Astrocyte (in vitro differentiated cells and primary cell): ENCODE measurements at places on chromosomes 4 and X. TPM values are rescaled to one million over a fixed set of nuclear protein-coding genes. Genes with fewer than 3 reads are reported as not detected.

GRCh38 chr4:110510277-110510676, 34.3 kb downstream of the ENPEP start:
- DNase-seq = no peak

DNA sequence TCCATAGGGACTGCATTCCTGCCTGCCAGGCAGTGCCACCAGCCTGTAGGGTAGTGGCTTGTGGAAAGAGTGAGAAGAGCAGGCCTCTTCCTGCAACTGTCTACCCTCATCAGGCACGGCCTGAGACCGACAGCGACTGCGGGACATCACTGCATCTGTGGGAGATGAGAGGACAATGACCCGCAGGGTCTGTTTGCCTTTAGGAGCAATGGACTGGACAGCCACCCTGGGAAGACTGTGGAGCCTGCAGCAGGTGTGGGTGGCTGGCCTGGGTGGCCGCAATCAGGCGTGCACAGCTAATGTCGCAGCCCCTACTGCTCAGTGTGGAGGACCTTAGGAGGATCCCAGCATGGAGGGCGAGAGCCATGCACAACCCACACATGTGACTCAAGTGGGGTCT, 227.9 kb downstream of the PTTG2 start:
- no peak for DNase-seq

DNA sequence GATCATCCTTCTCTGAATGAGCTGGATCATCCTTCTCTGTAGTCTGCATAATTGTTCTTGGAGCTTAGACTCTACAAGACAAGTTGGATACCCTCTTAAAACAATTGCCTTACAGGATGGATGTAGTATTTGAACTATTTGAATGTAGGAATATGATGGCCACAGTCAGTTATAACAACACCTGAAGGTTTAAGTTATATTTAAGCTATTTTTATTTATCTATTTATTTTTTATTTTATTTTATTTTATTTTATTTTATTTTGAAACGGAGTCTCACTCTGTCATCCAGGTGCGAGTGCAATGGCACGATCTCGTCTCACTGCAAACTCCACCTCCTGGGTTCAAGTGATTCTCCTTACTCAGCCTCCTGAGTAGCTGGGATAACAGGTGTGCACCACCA, 149.9 kb upstream of the SLIT2 start:
- no peak for DNase-seq

DNA sequence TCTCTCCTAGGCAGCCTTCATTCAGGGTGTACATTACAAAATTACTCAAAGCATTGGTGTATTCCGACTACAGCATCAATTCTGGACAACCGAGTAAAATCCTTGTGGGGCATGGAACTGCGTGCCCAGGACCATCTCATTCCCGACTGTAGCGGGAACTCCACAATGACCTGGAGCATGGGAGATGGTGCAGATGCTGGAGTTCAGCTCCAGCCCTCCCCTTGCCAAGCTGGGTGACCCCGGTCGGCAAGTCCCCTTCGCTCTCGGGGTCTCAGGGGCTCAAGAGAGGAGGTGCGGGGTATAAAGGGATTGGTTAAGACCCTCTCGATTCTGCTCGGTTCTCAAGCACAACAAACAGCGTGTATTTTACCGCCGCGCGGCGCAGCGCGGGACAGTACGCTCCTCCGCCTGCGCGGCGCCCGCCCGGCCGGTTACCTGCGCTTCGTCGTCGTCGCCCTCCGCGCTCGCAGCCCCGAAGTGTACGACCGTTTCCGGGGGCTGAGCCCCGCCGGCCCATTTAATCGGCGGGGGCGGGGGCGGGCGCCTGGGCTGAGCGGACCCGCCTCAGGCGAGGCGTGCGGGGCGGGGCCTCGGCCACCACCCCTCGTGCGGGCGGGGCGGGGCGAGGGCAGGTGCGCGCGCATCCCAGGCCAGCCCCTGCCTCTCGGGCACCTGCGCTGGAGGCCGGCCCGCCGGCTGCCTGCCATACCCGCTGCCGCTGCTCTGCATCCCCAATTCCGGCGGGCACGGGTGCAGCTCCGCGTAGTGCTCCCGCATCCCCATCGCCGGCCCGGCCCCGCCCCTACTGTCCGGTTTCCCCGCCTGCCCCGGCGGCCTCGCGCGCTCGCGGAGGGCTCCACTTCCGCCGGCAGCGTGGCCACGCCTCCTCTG, at the start of gene G6PD:
Gene G6PD (minus strand): TSS at position 493 of the 891 bp plus-strand sequence. CDS start 691 bp downstream, outside the sequence.
- DNase-seq = no peak

- DNase-seq = no peak
Measured at GRCh38 chrX:119539872-119540271, 25.3 kb downstream of the STEEP1 start.

DNA sequence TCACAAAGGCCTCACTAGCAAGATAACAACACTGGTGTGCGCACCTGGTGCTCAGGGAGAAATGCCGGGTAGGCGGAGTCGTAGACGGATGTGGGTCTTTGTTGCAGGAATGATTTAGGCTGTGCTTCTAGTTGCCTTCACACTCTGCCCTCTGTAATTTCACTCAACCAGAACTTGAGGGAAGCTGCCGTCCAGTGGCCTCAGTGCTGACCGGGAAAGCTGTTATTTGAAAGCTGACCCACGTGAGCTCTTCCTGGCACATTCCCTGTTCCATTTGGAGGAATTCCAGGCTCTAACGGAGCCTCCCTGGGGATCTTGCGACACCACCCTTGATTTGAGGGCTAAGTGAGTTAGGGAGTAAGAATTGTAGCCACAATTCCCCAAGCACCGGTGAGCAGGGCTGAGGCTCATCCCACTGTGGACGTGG, 15.9 kb downstream of the SH3TC1 start:
- peak; percentile 63 for DNase-seq

GRCh38 chr4:37561803-37562207, 124.4 kb downstream of the RELL1 start:
- peak; percentile 91 for DNase-seq

GRCh38 chr4:149555146-149555545, 260.5 kb downstream of the IQCM start:
- peak; percentile 67 for DNase-seq

GRCh38 chrX:31508338-31508737, 436.5 kb upstream of the FTHL17 start:
- peak; percentile 75 for DNase-seq

- no peak for DNase-seq
Measured at GRCh38 chr4:156901871-156902270, 69.7 kb downstream of the PDGFC start.

GRCh38 chrX:32525234-32525633, 686.1 kb downstream of the DMD start:
- DNase-seq = no peak

DNA sequence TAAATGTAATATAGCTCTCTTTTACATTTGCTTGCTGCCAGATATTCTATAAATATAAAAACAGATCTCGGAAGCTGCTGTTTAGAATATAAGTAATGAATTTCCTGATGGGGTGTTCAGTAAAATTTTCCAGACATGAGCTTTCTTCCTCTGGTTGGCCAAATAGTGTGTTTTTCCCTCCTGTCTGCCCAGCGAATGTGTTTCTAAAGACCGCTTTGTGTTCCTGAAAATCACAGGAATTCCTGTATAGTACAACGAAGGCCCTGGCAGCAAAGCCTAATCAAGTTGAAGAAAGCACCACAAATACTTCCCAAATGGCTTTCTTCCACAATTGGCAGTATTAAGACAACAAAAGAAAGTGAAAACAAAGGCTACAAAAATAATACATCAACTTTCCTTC, 494.1 kb downstream of the INPP4B start:
- DNase-seq = no peak

GRCh38 chrX:28584025-28584424, 3.2 kb upstream of the IL1RAPL1 start:
- DNase-seq = no peak

DNA sequence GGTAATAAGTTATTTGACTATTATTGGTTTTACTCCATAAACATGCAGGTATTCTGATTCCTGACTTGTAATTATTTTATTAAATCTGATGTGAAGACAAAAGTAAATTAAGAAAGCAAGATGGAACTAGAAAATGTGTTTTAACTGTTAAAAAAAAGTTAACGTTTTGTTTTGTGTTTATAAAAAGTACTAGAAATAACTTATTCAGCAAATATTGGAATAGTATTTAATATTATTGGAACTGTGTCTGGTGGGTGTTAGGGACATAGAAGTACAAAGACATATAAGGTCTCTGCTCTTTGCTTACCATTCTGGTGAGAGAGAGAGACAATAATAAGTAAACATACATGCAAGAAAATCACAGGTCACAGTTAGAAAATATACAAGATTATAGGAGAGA, 15.7 kb downstream of the TIFA start:
- DNase-seq = no peak

GRCh38 chr4:147019091-147019490, 73.4 kb upstream of the TTC29 start:
- peak; percentile 20 for DNase-seq

GRCh38 chr4:76377911-76378310, 43.0 kb downstream of the CCDC158 start:
- DNase-seq = peak; percentile 58

- DNase-seq = peak; percentile 22
Measured at GRCh38 chrX:119229253-119229615, 6.9 kb upstream of the PGRMC1 start.

- peak; percentile 40 for DNase-seq
Measured at GRCh38 chr4:61772126-61772525, 572.0 kb downstream of the ADGRL3 start.

DNA sequence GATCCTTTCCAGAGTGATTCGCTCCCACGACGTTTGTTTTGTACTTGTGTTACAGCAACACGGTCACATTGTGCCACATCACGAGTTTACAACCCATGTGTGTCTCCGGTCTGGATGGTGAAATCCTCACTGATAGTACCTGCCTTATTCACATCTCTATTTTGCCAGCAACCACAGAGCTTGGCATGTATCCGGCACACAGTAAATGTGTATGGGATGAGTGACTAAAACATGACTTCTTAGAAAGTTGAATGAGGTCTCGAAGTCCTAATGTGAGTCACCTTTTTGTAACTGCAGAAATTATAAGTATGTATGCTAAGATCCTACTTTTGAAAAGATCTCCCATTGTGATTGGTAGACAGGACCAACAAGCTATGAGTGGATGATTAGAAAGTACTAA, 7.5 kb downstream of the STOX2 start:
- DNase-seq = peak; percentile 57

DNA sequence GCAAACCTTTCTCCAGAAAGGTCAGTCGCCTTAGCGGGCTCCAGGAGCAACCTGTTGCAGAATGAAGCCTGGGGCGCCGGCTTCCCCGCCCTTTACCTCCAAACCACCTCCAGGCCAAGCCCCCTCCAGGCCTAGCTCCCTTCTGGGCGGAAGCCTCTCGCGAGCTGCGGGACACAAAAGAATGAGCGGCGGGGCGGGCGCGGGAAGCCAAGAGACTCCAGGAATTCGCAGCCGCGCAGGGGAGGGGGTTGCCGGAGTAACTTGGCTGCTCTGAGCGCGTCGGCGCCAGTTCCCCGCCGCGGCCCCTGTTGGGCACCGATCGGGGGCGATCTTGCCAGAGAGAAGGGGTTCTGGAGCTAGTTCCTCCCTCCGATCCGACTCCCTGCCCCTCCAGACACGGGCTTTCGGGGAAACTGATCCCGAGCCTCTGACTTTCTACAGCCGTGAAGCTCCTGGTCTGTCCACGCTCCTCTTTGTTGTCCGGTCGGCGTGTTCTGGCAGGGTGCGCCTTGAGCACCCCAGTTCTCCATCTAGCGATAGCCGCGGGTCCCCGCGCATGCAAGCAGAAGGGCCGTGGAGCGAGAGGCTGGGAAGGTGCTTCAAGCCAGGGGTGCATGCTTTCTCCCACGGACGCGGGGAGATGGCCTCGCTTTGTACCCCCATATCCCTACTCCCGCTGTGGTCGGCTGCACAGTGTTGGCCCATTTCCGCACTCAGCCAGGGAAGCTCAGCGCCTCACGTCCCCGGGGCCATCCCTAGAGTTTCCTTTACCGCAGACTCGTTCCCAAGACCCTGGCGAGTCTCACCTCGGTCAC, 1.2 kb downstream of the PROM1 start:
- peak; percentile 27 for DNase-seq

DNA sequence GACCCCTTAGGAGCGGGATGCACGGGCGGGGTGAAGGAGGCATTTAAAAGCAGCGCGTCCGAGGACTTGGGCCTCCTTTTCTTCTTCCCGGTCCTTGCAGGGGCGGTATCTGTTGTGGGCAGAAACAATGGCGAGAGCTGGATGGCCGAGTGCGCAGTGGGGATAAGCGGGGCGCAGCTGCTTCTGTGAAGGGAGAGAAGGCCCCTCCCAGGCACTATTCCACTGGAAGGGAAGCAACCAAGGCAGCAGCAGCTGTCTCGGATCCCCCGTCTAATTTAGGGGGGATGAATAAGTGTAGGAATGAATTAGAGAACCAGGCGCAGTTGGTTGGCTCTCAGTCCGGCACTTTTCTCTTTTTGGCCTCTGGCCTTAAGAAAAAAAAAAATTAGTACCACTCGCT, 995 bp downstream of the SMARCA5 start:
- DNase-seq = peak; percentile 54

- no peak for DNase-seq
Measured at GRCh38 chr4:113478032-113478431, 283.5 kb downstream of the CAMK2D start.

- no peak for DNase-seq
Measured at GRCh38 chrX:13474164-13474516, 95.3 kb upstream of the EGFL6 start.

DNA sequence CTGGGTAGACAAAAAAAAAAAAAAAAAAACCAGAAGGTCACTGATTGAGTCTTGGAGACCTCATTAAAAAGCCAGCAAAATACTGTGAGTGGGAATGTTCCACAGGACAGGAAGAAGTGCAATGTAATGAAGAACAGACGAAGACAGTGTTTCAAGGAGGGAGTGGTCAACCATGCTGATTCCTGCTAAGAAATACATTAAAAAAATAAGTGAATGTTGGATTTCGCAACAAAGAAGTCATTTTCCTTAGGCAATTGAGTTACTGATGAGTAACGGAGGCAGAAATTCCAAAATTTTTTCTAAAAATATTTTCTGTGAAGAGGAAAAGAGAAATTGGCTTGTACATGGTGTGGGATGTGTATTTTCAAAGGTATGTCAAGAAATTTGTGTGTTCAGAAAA, 94.3 kb upstream of the FAM47B start:
- DNase-seq = peak; percentile 5

- peak; percentile 3 for DNase-seq
Measured at GRCh38 chr4:185424905-185425646, 688 bp downstream of the UFSP2 start.

DNA sequence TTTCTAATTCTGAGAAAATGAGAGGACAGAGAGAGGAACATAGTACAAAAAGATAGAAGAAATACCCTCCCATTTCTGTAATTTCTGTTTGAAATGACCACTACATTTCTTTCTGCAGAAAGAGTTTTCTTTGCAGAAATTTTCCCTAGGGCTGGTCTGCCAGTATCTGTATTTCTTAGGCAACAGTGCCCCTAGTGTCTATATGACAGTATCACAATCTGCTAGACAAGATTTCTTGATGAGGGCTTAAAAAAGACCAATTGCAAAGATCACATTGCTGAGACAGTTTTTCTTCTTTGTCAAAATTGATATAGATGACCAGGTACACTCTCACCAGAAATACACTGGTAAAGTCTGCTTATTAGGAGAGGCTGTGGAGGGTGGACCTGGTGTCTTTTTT, 81.0 kb upstream of the ZDHHC15 start:
- no peak for DNase-seq

GRCh38 chr4:65665771-65666523, 4.3 kb downstream of the EPHA5 start:
- DNase-seq = peak; percentile 59

Gene SPATA18
- total RNA-seq = 19.0 and 20.7 TPM in 2 replicates

Gene UGT2B28
- not detected in 2 replicates for total RNA-seq

Gene SMIM31
- not detected in 2 replicates for total RNA-seq

Gene EXOC1L
- not detected in 2 replicates for total RNA-seq

Gene GLUD2
- 0.53 and 0.66 TPM in 2 replicates for total RNA-seq

Gene LARP7
- 31.7 and 33.9 TPM in 2 replicates for total RNA-seq

Gene PF4V1
- total RNA-seq = not detected in 2 replicates

Gene FGG
- total RNA-seq = not detected in 2 replicates

Gene GRIA3
- 18.6 and 27.8 TPM in 2 replicates for total RNA-seq

Gene FGA
- total RNA-seq = not detected in 2 replicates

Gene GPR34
- not detected in 2 replicates for total RNA-seq
